ENCODE measurements at places on chromosomes 16 and 17. TPM values are rescaled to one million over a fixed set of nuclear protein-coding genes. Genes with fewer than 3 reads are reported as not detected.

SLC25A39 gene
- total RNA-seq: 168 TPM

FKBP10 gene
- total RNA-seq: 113 TPM

CCL15 gene
- 1.2 TPM for total RNA-seq

TTLL6 gene
- 0.41 TPM for total RNA-seq

BAHCC1 gene
- 25.2 TPM for total RNA-seq

RETREG3 gene
- 65.3 TPM for total RNA-seq

TNS4 gene
- total RNA-seq: 0.35 TPM

All from metanephros (tissue), 2 donors.